ENCODE measurements at places on chromosomes 2 and 18.

GRCh38 chr18:40949114-40949950 lies 1005.7 kb upstream of the PIK3C3 start:
- peak; percentile 1 for DNase-seq

DNA sequence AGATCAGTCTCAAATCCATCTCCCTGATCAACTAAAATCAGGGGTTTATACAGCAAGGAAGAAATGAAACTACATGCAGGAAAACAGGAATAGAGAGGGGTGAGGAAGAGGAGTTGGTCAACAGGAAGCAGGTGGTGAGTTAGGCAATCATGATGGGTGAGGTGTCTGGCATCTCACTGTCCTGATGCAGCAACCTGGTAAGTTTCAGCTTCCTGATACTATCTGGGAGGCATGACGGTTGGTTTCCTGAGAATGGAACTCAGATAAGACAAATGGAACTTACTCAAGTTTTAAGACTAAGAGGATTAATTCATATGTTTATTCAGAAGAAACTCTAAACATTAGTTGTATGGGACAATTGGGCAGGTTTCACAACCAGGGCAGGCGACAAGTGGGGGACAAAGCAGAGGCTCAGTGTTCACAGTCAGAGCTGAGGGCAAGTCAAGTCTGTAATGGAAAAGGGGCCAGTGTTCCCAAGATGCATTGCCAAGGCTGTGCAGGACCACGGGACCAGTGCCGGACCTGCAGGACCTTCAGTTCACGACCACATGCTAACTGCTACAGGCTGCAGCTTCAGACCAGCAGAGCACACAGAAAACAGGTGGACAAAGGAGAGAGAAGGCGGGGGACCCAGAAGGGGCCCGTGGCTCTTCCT lies 17.7 kb upstream of the GALM start:
- DNase-seq = peak; percentile 4

DNA sequence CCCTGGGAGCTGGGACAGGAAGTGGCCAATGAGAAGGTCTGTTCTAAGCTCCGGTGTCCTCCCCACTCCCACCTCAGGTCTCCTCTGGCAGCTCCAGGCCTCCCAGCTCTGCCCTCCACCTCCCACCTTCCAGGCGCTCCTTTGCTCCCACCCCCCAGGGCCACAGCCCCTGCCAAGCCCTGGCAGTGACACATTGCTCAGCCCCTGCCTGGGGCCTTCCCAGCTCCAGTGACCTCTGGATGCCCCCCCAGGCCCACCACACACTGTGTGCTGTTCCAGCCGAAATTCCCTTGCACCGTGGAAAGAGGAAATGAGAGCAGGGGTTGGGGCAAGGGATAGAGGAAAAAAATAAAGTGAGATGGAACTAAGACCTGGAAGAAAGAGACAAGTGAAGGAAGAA lies 289.6 kb downstream of the CYP26B1 start:
- DNase-seq = no peak

- no peak for DNase-seq
Measured at GRCh38 chr2:216346781-216347180, 25.5 kb downstream of the MARCHF4 start.

DNA sequence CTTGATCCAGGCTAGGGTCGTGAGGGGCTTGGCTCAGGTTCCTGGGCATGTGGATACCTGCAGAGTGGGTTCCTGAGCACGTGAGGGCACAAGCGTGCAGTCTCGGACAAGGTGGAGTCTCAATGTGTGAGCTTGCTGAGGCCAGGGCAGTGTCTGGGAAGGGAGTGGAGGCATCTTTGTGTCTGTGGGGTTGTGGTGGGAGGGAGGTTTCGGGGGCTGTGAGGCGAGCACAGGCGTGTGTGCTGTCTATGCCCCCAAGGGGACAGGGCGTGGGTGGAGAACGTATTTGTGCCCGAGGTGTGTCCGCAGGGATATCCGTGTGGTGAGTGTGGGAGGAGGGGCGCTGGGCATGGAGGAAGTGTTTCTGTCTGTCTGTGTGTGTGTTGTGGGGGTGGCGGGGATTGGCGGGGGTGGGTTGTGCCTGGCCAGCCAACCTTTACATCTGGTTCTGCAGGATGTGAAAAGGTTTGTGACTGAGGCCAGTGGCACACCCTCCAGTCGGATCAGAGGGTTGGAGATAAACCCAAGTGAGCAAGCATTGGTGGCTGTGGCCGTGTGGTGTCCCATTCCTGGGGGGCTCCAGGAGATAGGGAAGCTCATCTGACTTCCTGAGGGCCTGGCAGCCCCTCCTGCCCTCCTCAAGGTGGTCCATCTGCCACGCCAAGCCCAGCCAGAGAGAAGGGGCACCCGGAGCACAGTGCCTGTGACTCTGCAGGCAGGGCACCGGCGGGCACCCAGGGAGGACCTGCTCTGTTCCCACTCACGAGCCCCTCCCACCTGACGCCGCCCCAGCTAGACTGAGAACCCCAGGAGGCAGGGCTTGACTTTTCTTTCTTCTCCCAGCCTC lies 57.1 kb downstream of the ZFP36L2 start:
- DNase-seq = no peak

DNA sequence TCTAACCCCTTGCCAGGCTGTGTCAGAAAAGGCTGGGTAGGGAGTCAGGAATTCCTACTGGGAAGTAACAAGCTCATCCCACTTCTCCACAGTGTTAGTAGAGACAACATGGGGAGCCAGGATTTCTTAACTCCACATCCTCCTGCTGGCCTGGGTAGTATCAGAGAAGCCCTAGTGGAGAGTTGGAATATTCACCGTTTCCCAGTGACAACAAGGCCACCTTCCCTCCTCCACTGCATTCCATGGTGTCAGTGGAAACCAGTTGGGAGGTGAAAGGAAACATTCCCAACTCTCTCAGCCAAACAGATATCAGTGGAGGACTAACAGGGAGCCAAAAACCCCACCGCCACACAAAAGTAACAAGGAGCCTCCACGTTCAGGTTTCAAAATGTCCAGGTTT lies 41.2 kb downstream of the SRD5A2 start:
- DNase-seq = no peak

- no peak for DNase-seq
Measured at GRCh38 chr2:196291426-196291825, 120.0 kb upstream of the STK17B start.

- no peak for DNase-seq
Measured at GRCh38 chr18:73715210-73715670, 432.4 kb downstream of the FBXO15 start.

DNA sequence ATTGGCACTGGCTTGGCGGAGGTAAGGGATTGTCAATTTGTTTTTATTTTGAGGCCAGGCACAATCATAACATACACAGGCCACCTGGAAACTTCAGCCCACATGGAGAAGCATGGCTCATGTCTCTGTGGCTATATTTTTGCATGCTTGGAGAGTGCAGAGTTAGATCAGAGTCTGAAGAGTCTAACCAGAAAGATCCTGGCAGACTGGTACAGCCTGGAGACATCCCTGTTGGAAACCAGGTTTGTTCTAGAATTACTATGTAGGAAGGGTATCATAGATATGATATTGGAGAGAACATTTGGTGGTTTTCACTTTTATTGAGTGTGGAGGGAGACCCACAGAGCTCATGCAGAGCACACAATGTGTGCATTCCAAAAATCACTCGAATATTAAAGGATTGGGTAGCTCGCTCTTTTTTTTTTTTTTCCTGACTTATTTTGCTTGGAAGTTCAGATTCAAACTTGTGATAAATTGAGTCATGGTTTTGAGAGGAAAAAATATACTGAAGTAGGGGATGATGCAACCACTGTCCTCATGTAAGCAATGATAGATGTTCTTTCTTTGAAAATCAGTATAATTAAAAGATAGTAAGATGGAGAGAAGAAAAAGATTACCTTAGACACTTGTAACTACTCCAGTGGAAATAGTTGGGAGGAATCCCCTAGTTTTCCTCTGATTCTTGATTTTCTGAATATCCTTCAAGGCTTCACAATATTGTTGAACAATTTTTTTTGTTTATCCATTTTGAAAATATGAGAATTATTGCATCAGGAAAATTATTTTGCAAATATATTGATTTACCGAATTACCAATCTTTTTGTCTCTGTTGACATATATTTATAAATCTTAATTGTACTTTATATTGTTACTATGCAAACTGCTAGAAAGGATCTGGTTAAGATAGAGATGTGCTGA lies 185.7 kb upstream of the ZEB2 start:
- DNase-seq = peak; percentile 56

DNA sequence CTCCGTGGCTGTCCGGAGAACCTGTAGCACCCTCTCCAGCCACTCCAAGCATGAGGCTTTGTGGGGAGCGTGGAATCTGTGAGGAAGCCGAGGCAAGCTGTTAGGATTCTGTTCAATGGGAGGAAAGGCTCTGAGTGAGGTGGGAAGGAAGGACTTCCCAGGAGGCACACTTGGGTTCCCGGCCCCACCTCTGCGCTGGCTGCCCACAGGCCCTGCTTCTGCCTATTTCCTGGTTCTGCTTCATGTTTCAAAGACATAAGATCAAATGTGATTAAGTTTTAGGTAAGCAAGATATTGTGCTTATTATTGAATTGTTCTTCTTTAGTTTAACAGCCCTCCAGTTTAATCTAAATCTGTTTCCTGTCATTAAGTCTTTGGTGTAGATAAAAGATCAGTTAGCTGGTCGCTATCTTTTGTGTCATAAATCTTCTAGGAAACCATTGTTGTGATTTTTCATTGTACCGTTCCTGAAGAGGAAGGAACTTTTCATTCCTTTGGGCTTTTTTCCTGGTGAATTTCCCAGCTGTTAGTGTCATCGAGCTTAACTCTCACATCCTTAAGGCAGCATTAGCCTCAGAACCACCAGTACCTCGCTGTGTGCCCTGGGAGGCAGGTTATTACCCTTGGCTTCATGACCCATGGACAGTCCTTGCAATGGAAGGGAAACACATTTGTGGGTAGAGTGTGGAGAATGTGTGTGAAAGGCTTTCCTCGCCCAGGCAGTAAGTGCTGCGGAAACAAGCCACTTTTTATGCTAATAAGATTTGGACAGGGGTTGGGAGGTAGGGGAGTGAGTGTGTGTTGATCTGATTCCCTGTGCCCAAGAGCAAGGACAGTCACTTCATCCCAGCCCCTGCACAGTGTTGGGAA lies 61.9 kb upstream of the ALPP start:
- DNase-seq = no peak

- DNase-seq = no peak
Measured at GRCh38 chr2:206611736-206612135, 30.6 kb upstream of the FAM237A start.

- no peak for DNase-seq
Measured at GRCh38 chr18:77131100-77131651, 1.4 kb downstream of the MBP start.

- DNase-seq = no peak
Measured at GRCh38 chr2:240302933-240303595, 132.4 kb upstream of the GPC1 start.

GRCh38 chr18:75101916-75102315 lies 107.0 kb downstream of the PTGR3 start:
- DNase-seq = no peak

GRCh38 chr2:38505779-38506178 lies 96.9 kb downstream of the HNRNPLL start:
- DNase-seq = peak; percentile 93

DNA sequence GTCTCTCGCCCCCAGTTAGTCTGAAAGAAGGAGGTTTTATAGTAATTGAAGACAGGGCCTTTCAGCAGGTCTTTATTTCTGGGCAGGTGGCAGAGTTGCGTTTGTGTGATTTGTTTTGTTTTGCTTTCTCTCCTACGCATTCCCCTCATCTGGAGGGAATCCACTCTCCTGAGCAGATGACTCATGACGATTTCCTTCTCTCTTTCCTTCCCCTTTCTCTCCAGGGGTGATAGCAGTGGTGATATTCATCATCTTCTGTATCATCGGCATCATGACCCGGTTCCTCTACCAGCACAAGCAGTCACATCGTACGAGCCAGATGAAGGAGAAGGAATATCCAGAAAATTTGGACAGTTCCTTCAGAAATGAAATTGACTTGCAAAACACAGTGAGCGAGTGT lies 888.8 kb downstream of the CNTNAP5 start:
- DNase-seq = no peak

DNA sequence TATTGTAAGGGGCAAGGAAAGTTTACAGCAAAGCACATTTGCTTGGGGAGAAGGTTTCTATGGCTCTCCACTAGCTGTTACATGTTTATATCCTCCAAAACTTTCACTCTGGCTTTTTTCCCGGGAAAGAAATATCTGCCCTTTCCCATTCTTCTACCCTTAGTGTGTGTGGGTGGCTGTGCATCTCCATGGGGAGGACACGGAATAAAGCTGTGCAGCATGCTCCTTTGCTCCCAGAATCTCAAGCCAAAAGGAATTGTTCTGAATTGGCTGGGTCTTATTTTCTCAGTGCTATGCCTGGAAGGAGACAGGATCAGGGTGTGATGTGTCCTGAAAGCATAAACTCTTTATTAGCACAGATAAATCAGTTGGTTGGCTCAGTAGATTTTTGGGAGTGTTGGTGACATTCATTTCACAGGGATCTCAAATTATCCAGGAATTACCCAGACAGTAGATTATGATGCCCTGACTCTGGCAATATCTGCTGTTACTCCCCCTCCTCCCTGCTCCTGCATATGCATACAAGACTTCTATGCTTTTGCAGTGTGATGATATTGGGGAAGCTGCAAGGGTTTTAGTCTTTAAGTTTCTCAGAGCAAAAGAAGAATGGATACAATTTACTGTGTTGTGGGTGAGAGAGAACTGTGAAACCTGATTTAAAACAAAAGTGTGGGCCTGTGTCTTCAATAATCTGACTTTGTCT lies 63.1 kb downstream of the PARD3B start:
- DNase-seq = peak; percentile 69

DNA sequence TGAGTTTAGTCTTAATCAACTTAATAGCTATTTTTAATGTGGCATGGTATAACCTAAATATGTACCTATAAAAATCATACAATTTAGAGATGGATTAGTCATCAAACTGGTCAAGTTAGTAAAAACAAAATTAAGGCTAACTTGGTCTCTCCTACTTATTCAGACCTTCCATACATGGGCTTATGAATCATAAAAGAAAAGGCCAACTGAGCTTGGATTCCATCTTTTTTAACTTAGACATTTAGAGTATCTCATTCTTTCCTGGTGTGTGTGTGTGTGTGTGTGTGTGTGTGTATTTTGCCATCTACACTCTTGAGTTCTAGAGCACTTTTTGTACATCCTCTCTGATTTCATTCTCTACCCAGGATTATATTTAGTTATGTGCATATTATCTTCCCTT lies 637.5 kb downstream of the PLCL1 start:
- peak; percentile 48 for DNase-seq

DNA sequence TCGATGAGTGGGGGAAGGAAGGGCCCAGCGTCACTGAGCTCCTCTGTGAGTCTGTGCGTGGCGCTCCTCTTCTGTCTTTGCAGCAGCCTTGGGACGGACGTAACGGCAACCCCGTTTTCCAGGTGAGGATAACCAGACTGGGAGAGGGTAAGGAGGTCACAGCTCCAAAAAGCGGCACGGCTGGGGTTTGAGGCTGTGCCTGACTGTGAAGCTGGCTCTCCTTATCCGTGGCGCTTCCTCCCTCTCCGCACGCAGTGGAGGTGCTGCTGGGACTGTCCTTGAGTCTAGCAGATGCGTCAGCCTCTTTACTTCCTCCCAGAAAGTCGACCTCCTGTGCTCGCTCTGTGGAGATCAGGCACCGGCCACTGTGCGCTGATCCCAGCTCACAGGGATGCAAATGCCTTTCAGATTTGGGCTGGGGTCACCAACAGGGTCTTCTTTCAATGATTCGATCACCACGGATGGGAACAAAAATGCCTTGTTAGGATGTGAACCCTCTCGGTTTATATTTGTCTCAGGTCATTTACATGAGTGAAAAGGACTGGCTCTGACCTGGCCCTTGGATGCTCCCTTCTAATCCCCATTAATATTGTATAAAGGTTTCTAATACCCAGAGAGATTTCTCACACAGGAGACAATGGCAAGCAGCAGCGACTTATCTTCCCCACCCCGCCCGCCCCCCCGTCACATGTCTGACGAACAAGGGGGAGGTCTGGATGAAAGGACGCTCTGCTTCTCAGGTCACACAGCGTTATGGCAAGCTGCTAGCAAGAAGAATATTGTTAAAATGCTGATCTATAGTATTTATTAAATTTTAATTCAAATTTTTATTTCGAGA lies 30.1 kb upstream of the E2F6 start:
- no peak for DNase-seq

All from GM23248 (cell line).